ENCODE measurements at places on chromosomes 12 and 14.

- no peak for DNase-seq
These were observed 4.7 kb downstream of the NID2 start for GRCh38 chr14:52064174-52064573.

DNA sequence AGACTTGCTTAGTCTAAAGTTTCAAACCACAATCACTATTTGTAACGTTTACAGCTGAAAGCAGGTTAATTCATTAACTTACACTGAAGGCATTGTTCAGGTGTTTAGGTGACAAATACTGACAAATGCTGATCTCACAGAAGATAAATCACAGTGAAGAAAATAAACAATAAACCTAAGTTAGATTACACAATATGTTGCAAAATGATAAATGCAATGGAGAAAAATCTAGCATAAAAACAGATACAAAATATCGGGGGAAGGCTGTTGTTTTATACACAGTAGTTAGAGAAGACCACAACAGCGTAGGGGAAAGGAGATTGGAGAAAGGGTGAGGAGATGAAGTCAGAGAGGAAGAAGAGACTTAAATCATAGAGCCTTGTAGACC is 3.0 kb downstream of the SCAF11 start:
- no peak for DNase-seq

- no peak for DNase-seq
These were observed 26.0 kb downstream of the ERH start for GRCh38 chr14:69372146-69372545.

DNA sequence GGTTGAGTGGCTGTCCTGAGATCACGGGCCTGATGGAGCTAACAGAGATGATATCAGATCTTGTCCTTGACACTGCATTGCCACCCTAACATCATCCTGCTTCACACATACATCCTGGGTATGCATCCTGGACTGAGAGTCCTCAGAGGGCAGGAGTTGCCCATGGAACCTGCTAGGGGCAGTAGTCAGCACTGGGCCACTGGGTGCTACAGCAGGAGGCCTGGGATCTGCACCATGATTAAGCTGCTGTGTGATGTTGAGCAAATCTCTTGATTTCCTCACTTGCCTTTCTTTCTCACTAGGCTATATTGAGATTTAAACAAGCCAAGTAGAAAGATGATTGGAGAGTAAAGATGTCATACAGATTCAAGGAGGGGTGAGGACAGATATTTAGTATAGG is 22.1 kb upstream of the EIF4B start:
- no peak for DNase-seq

DNA sequence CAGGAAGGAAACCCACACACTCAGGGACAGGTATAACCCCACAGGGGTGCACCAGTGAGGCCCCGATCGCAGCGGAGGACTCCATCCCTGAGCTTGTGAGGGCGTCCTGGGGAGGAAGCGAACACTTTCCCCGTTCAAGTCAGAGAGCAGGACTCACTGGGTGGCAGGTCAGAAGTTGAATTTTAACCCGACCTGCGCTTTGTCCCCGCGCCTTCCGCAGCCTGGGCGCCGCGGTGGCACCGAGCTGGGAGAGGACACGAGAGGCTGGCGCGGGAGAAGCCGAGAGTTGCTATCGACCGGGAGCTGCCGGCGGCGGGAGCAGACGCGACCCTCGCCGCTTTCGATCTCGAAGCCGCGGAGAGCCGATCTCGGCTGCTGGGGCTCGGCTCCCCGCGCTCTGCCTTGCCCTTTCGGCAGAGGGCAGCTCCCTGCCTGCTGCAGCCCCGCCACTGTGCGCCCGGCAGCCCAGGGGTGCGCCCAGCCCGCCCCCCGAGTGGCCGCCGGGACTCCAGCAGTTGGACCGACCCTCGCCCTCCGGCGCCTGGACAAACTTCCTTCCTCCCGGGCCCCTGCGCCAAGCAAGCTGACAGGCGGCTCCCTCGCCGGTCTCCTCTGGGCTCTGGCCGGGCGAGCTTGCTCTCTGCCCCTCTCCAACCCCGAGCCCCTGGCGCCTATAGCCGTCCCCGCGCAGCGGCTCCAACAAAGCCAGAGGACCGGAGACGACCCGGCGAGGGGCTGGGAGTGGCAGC is 918 bp downstream of the LIN7A start:
- no peak for DNase-seq

DNA sequence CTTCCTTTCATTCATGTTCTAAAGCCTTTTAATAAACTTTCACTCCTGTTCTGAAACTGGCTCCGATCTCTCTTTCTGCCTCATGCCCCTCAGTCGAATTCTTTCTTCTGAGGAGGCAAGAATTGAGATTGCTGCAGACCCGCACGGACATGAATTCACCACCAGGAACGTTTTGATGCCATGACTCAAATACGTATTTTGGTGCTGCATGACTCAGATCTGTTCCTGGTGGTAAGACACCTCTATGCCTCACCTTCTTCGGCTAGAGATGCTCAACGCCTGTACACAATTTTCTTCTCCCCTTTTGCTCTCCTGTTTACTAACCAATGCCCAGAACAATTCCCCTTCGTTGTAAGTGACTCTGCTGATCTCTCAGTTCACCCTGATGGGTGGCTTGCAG is 52.0 kb upstream of the RIMBP2 start:
- no peak for DNase-seq
